Activated gamma-delta T cell (primary cell): ENCODE measurements at places on chromosomes 5 and 9.

DNA sequence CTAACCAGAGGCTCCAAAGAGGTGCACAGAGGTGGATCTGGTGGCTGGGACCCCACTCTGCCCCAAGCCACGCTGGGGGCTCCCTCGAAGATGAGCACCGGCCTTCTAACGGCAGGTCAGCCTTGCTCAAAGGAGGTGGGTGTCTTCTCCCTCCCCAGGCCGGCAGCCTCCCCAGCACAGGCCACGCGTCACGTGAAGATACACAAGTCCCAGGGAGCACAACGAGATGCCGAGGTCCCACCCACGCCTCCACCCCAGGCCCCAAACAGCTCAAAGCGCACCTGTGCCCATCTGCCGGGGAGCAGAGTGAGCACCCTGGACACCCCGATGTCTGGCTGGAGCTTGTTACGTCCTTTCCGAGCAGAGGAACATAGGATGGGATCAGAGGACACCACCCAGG is 12.1 kb downstream of the PNPLA7 start:
- no peak for DNase-seq

- no peak for DNase-seq
Observed at GRCh38 chr5:108145351-108145750, 236.5 kb downstream of the FBXL17 start.

- no peak for DNase-seq
Observed at GRCh38 chr9:3018071-3018470, 174.2 kb upstream of the PUM3 start.

- DNase-seq: no peak
Observed at GRCh38 chr5:172816925-172817562, 17.0 kb upstream of the ERGIC1 start.

DNA sequence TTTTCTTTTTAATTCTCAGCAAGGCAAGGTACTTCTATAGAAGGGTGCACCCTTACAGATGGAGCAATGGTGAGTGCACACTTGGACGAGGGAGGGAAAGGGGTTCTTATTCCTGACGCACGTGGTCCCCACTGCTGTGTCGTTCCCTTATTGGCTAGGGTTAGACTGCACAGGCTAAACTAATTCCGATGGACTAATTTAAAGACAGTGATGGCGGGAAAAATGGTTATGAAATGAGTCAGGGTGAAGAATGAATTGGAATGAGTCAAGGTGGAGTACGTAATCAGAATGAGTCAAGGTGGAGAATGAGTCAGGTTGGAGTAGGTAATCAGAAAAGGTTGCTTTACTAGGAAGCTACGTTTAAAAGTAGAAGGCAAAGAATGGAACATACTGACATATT is 2.1 kb upstream of the HMGCS1 start:
- no peak for DNase-seq

DNA sequence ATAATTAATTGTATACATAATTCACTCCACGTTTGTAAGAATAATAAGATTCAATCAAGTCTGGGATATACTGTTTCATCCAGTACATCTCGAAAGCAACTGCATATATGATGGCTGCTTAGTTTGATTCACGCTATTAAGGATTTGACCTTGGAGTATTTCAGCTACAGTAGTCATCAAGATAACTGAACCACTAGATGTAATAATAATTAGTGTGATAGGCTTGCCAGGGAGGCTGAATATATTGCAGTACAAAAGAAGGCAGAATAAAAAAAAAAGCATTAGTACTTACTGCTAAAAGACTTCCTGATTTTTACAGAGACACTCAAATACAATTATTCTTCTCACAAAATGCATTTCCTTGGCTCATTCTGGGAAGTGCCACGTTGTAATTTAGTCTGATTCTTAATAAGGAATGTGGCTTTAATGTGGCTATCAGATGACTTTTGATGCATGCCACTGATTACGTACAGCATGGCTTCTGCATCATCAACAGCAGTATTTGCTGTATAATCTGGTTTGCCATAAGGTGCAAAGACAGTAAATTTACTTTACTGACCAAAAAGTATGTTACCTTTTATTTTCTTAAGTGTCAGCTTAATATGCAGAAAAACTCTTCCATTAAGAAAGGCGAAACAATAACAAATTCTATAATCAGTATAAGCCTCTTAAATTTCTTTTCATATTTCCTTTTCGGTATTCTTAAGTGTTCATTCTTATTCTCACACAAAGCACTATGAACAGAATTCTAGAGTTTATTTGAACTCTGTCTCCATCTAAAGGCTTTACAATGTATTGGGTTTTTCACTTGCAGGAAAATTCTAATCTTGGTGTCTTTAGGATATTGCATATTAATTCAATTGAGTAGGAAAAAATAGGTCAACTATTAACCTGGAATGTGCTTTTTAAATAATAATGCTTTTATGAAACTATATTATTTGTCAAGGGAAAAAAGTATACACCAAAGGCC is 166.4 kb downstream of the SLF1 start:
- DNase-seq: no peak

- DNase-seq: no peak
Observed at GRCh38 chr5:179261301-179262125, 83.7 kb downstream of the ADAMTS2 start.

DNA sequence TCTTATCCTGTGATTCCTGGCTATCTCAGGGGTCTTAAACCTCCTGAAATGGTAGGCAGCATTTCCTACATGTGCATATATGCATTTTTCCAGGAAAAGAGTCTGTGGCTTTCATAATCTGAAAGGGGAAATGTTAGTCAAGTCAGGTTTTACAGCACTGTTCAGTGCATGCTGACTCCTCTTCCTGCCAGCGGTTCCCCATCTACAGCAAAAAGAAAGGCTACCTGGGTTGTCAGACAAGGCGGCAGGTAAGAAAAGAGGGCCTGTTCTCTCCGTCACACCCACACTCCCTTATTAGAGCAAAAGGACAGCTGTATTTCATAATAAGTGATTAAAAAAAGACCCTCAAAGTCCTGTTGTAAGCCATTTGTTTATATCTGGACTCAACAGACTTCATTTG is 4.3 kb upstream of the SPATA6L start:
- DNase-seq: no peak
